ENCODE measurements at places on chromosomes 5 and 9.
A peak's percentile ranks its signal among the peaks of the same experiment; 100 is the strongest.

GRCh38 chr5:14760548-14761002 lies 96.1 kb downstream of the OTULIN start:
- no peak for DNase-seq

- DNase-seq = no peak
These were observed 343.4 kb downstream of the ARHGEF28 start for GRCh38 chr5:73969195-73970036.

DNA sequence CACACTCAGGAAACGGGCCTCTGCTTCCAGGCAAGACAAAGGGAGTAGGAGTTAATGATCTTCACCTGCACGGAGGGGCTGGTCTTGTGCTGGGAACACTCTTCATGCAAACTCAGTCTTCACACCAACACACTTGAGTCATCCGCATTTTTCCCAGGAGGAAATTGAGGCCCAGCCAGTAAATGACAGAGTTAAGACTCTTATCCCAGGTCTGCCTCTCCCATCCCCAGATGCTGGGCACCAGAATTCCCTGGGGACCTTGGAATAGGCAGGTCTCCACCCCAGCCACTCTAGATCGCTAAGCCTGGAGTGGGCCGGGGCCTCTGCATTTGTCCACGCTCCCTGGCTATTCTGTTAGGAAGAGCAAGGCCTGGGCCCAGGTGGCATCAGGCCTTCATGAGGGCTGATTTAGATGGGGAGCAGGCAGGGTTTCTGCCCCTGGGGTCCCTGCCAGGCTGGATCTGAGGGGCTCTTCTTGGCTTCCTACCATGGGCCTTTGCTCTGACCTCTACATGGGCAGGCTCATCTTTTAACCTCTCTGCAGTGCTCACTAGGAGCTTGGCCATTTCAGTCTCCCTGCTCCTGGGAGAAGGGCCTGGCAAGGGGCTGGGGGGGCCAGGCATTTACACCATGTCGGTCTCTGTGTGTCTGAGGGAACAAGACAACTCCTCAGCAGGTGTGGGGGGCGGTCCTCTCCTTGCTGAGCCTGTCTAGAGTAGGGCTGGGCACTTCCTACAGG lies 77.3 kb downstream of the AMBP start:
- DNase-seq = peak; percentile 16

DNA sequence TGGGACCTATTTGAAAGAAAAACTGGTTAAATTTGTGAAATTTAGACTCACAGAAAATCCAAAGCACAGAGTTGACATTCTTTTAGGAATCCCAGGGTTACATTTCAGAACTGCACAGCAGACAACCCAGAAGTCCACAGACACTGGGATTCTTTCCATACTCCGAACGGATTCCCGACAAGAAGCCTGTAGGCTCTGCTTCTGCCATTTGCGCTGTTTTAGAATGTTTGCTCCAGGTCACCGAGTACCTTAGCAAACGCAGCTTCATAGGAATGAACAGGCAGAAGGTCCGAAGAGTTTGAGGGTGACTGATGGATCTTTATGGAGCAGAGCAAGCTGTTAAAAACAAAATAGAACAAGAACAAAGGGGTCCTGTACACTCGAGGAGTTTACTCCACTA lies 84.5 kb upstream of the NFIB start:
- no peak for DNase-seq
